Glomerular endothelial cell (primary cell): ENCODE measurements at places on chromosomes 7 and 10. TPM values are rescaled to one million over a fixed set of nuclear protein-coding genes. Genes with fewer than 3 reads are reported as not detected.

Gene ITIH2
- total RNA-seq, result not detected in 2 replicates

Gene ABCA13
- 0.18 and 0.44 TPM in 2 replicates for total RNA-seq

Gene LIPF
- 0.18 TPM in 1 of 2 replicates, not detected in the other for total RNA-seq

Gene CCDC3
- 1.2 and 1.8 TPM in 2 replicates for total RNA-seq

Gene STEAP4
- total RNA-seq, result not detected in 2 replicates

Gene SMKR1
- total RNA-seq, result 2.0 TPM in 1 of 2 replicates, not detected in the other

Gene TAS2R41
- total RNA-seq, result not detected in 2 replicates

DNA sequence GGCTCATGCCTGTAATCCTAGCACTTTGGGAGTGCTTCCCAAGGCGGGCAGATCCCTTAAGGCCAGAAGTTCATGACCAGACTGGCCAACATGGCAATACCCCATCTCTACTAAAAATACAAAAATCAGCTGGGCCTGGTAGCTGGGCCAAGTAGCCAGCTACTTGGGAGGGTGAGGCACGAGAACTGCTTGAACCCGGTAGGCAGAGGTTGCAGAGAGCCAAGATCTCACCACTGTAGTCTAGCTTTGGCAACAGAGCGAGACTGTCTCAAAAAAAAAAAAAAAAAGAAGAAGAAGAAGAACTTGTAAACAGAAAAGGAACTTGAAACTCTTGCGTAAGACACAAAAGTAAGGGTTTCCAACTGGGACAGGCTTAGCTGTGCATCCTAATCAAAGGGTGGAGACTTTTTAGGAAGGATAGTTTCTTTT lies 5.6 kb upstream of the IFIT2 start:
- DNase-seq, result no peak

DNA sequence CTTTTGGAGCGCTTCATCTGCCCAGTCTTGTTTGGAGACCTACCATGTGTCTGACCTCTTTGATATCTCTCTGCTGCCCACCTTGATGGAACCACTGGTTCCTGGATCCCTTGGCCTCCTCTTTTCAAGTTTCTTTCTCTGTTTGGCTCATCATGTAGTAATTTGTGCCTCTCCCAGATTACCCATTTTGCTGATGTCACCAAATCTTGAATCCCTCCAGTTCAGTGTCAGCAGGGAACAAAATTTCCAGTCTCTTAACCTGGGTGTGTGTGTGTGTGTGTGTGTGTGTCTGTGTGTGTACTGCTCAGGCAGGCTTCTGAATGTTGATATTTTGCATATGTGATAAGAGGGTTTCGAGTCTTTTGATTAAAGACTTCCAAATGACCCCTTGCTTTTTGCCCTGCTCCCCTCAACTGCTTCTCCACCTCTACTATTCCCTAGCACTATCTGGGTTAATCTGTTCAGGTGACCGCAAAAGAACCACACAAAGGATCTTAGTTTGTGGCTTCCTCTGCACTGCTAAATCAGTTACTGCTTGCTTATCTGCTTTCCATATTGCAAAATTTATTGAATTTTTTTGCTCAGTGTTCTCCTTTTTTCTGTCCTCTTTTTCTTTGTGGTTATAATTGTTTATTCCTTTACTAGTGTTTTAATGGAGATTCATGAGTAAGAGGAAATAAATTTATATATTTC lies 25.7 kb downstream of the MYO3A start:
- DNase-seq, result no peak

DNA sequence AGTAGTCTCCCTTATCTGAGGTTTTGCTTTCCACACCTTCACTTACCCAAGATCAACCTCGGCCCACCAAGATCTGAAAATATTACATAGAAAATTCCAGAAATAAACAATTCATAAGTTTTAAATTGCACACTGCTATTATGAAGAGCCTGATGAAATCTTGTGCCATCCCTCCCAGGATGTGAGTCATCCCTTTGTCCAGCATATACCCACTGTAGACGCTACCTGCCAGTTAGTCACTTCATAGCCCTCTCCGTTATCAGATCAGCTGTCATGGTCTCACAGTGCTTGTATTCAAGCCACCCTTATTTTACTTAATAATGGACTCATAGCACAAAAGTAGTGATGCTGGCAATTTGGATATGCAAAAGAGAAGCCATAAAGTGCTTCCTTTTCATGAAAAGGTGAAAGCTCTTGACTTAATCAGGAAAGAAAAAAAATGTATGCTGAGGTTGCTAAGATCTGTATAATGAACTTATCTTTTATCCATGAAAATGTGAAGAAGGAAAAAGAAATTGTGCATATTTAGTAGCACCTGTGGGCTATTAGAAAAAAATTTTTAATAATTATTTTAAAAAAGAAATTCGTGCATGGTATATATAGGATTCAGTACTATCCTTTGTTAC lies 9.8 kb upstream of the MRPS16 start:
- DNase-seq, result no peak

DNA sequence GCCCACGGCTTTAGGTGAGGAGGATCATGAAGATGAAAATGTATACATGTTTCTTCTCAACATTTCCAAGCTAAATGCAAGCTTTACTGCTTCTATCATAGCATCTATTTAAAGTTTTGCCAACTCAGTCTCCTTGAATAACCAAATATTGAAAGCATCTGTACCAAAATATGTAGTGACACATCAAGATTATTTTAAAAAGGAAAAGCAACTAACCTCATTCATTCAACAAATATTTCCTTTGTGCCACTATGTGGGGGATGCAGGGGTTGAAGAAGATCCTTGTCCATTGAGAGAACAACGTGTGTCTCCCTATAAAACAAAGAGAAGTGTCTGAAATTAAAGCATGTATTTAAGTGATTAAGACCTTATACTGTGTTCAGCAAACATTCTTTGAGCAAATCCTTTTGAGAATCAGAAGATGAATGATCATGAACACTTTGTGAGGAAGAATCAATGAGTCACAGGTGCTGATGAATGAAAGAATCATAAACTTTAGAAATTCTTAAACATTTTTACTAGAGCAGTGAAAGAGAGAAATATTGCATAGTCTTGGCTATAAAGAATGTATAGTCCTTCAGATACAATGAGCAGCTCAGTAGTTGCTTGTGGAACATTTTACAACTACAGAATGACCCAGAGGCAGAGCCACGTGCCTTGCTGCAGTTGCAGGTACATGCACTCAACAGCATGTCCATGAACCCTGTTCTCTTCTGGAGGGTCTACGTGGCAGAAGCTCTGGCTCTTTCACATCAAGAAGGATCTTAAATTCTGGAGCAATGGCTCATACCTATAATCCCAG lies 13.9 kb downstream of the TAS2R60 start:
- DNase-seq, result no peak

GRCh38 chr7:130850956-130851355 lies 116.9 kb upstream of the KLF14 start:
- no peak for DNase-seq

DNA sequence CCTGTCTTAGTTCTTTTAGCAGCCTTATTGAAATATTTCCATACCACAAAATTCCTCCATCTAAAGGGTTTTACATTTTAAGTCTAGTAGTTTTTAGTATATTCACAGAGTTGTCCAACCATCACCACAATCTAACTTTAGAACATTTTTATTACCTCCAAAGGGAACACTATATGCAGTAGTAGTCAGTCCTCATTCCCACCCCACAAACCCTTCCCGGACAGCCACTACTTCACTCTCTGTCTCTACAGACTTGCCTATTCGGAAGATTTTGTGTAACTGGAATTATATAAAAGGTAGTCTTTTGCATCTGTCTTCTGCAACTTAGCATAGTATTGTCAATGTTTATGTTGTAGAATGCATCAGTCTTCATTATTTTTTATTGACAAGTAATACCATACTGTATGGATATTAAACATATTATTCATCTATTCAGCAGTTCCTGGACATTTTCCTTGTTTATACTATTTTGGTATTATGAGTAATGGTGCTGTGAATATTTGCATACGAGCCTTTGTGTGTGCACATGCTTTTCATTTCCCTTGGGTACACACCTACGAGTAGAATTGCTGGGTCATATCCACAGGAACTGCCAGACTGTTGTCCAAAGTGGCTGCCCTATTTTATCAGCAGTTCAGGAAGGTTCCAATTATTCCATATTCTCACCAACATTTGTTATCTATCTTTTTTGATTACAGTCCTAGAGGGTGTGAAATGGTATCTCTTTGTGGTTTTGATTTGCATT lies 60.9 kb upstream of the LANCL2 start:
- DNase-seq, result no peak

DNA sequence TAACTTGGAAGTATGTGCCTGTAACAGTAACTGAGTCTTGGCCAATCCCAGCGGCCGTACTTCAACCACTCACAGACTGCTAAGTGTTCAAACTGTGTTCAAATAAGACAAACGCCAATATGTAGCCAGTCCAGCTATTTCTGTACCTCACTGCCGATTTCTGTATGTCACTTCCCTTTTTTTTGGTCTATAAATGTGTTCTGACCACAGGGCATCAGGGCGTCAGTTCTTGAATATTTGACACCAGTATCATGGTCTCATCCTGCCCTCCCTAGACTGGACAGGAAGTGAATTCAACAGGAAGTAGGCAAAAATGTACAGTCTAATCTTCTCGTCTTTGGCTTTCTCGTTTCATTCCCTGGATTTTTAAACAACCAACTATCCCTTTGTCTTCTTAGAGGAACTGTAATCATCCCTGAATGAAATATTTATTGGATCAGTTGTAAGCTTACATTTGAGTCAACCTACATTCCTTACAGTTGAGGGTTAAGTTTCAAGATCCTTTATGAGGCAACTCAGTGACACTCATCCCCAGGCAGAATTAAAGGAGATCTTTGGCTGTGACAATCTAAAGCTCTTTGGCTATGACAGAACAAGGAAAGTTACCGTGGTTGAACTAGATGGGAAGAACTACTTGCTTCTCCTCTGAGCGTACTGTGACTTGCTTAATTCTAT lies 232.7 kb downstream of the NSUN6 start:
- DNase-seq, result no peak

- no peak for DNase-seq
These were observed 40.5 kb downstream of the HIF1AN start for GRCh38 chr10:100576282-100576635.

GRCh38 chr10:38156416-38157269 lies 62.5 kb downstream of the ZNF37A start:
- DNase-seq, result no peak

- DNase-seq, result no peak
These were observed 319.8 kb upstream of the PHYHIPL start for GRCh38 chr10:58856508-58857240.

- no peak for DNase-seq
These were observed 55.9 kb upstream of the PCGF5 start for GRCh38 chr10:91164520-91165065.

DNA sequence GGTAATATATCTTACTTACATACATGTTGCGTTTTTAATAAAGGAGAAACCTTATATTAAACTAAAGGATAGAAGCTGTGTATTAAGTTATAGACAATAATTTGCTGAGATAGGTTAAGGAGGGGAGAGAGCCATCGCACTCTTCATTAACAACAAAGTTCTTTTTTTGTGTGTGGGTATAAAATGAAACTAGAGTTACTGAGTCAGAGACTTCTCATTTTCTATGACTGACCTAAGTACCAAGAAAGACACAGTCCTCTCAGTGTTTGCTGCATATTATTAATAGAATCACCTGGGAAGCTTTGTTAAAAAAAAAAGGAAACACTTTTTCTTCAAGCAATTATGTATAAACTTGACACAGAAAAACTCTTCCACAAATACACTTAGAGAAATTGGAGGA lies 31.4 kb downstream of the FEZF1 start:
- DNase-seq, result no peak

- no peak for DNase-seq
These were observed 24.4 kb upstream of the PPIF start for GRCh38 chr10:79322616-79323543.

DNA sequence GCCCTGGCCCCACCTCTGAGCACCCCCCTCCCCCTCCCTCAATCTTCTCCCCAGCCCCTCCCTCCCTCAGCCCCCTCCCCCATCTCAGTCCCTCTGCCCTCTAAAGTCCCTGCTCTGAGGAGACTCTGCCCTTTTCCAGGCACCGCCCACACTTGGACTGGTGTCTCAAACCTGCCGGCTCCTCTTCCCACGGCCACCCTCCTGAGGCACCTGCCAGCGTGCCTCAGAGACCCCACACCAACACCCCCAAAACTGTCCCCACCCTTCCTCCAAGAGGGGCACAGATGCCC lies 34.6 kb upstream of the HSPB1 start:
- no peak for DNase-seq

DNA sequence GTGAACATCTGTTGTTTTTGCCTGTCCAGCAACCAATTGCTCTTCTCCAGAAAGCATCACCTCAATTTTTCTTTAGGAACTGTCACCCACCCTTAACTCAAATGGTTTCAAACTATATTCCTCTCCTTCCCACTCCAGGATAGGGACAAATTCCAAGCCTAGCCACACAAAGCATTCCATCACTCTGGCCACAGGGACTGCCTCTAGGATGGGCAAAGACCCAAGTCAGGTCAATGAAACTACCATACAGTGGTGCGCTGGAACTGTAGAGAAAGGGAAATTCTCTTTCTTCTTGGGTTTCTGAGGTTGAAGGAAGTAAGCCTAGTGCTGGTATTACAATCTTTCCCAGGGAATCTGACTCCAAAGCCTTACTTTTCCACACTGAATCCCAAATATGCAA lies 3.6 kb downstream of the MICU1 start:
- no peak for DNase-seq

DNA sequence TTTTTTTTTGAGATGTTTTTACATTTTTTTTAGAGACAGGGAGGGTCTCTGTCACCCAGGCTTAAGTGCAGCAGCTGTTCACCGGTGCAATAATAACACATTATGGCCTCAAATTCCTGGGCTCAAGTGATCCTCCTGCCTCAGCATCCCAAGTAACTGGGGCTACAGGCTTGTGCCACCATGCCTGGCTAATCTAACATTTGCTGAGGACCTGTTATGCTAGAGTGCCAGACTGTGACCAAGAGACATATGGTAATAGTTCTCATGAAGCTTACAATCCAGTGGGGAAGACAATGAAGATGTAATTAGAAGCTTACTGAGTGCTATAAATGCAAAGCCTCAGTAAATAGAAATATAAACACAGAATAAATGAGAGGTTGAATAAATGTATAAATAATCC lies 17.6 kb upstream of the ORC5 start:
- DNase-seq, result no peak

DNA sequence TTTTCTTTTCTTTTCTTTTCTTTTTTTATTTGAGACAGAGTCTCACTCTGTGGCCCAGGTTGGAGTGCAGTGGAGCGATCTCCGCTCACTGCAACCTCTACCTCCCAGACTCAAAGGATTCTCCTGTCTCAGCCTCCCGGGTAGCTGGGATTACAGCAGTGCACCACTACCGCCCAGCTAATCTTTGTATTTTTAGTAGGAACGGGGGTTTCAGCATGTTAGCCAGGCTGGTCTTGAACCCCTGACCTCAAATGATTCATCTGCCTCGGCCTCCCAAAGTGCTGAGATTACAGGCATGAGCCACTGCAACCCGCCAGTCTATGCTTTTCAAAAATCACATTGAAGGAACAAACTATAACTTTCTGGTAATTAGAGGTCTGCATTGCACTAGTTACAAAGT lies 2.4 kb downstream of the USP6NL start:
- DNase-seq, result no peak

GRCh38 chr10:119104654-119105015 lies 722 bp downstream of the DENND10 start:
- no peak for DNase-seq

DNA sequence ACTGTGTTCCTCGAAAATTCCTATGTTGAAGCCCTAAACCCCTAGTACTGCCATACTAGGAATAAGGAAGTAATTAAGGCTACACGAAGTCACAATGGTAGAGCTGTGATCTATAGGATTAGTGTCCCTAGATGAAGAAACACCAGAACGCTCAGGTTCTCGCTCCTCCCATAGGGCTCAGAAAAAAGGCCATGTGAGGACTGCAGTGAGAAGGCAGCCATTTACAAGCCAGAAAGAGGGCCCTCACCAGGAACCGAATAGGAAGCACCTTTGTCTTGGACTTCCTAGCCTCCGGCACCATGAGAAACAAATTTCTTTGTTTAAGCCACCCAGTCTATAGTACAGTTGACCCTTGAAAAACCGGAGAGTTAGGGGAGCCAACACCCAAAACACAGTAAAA lies 46.2 kb downstream of the CACUL1 start:
- DNase-seq, result no peak
